ENCODE measurements at places on chromosomes 11 and 22. TPM values are rescaled to one million over a fixed set of nuclear protein-coding genes. Genes with fewer than 3 reads are reported as not detected.
A peak's percentile ranks its signal among the peaks of the same experiment; 100 is the strongest.

- DNase-seq: peak; percentile 78
- H3K36me3 ChIP-seq: no peaks in the 10 kb centered on the region
- peaks cover 2% of the 10 kb centered on the region for H3K27me3 ChIP-seq
- no peak overlapping the region for H3K4me3 ChIP-seq
- peaks cover 29% of the 10 kb centered on the region for H3K4me1 ChIP-seq
- no peak overlapping the region for H3K27ac ChIP-seq
These were observed 11.7 kb upstream of the PATL1 start for GRCh38 chr11:59680287-59681154.

DNA sequence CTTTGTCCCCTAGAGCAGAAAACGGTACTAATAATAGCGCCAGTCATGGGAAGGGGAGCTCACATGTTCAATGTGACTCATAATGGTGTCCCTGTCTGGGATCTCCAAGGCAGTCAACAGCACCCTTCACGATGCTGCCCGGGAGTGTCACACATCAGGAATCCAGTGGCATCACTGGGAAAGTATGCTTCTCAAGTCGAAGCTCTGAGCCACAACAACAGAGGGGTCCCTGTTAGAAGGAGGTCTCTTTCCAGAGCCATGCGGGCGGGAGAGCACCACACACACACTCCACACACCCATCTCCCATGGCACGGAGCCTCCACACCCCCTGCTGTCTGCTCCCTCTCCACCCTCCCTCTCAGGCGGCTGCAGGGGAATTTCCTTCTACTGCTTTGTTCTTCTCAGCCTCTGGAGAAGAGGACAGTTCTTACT is 119.7 kb downstream of the ETS1 start:
- peak overlapping the region; percentile 98 for H3K27ac ChIP-seq
- DNase-seq: peak; percentile 99
- H3K27me3 ChIP-seq: peaks cover under 1% of the 10 kb centered on the region
- H3K36me3 ChIP-seq: peaks cover 57% of the 10 kb centered on the region

Gene UBQLN3
- not detected for total RNA-seq

Gene NAALAD2
- 0.20 TPM for total RNA-seq

DNA sequence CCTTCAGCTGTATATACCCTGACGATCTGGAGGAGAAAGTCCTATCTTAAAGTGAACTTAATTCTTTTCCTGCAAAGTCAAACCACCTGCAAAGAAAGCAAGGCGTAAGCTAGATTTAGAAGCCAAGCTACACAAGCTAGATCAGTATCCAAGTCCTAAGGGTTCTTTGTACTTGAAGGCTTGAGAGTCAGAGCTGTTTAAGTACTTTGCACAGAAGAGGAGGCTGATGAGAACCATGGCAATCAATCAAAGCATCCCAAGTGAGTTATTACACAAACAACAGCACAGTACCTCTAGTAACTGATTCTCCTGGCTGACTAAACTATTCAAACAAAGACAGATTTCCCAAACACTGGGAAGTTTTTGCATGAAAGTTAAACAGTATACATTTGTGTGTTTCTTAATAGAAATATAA is 1.9 kb downstream of the CDON start:
- no peak overlapping the region for H3K4me3 ChIP-seq
- H3K4me1 ChIP-seq: peaks cover 6% of the 10 kb centered on the region
- DNase-seq: no peak
- no peaks in the 10 kb centered on the region for H3K36me3 ChIP-seq
- no peak overlapping the region for H3K27ac ChIP-seq

DNA sequence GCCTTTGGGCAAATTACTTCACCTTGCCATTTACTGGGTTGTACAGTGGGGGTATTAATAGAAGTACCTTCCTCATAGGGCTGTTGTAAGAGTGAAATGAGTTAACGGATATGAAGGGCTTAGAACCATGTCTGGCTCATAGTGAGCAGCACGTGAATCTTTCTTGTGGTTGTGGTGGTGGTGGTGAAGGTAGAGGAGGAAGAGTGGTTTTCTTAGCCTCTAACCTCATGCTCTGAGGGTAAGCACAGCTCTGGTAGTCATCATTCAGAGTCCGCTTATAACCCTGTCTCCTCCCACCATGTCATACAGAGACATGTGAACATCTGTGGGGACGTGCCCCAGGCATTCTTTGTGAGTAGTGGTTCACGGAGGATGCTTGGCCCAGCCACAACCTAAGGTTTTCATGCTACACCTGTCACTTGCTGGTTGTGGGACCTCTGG is 43.6 kb downstream of the TEAD1 start:
- no peak overlapping the region for H3K27ac ChIP-seq
- peaks cover 96% of the 10 kb centered on the region for H3K4me1 ChIP-seq
- no peak overlapping the region for H3K4me3 ChIP-seq
- peaks cover 5% of the 10 kb centered on the region for H3K27me3 ChIP-seq

GRCh38 chr11:16923987-16924386 is 90.2 kb downstream of the PLEKHA7 start:
- no peak for DNase-seq
- no peak overlapping the region for H3K27ac ChIP-seq
- no peaks in the 10 kb centered on the region for H3K4me1 ChIP-seq
- peaks cover 35% of the 10 kb centered on the region for H3K27me3 ChIP-seq

GRCh38 chr11:128161436-128161835 is 425.9 kb downstream of the ETS1 start:
- peaks cover 7% of the 10 kb centered on the region for H3K4me1 ChIP-seq
- H3K27me3 ChIP-seq: no peaks in the 10 kb centered on the region
- H3K4me3 ChIP-seq: no peak overlapping the region
- H3K27ac ChIP-seq: no peak overlapping the region
- DNase-seq: no peak
- H3K36me3 ChIP-seq: no peaks in the 10 kb centered on the region

Gene LGALS12
- total RNA-seq: not detected

DNA sequence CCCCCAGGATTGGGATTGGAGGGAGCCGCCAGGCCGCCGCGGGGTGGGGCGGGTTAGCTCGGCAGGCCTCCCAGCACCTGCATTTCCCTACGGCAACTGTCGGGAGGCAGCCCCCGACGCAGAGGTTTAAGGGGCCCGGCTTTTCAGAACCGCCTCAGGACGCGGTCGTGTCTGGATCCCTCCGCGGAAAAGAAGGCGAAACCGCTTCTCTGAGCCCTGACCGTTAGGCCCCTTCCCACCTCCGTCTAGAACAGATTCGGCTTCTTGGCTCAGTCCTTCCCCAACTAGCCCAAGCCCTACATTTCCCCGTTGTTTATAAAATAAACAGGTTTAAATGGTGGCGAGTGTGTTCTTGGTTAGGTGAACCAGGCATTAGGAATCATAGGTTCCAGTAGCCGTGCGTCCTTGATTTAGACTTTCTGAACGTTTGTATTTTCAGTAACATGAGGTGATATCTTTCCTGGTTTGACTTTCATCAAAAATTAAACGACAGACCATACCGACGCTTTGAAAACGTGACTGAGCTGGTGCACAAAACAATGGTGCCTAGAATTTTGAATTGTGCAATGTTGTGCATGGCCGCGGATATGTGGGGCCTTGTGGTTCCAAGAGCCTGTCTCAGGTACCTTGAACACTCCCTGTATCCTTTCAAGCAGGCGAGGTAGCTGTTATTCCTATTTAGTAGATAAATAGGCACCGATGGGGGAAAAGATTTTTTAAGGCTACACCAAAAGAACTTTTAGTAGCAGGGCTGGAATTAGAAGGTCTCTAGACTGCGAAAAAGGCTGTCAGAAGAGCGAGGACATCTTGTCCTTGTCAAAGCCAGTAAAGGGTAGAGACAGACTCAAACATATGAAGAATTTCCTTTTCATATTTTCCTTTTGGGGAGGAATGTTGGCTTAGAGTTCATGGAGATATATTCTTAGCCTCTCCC is 1.2 kb upstream of the HSPA8 start:
- H3K27me3 ChIP-seq: peaks cover 37% of the 10 kb centered on the region
- H3K27ac ChIP-seq: peak overlapping the region; percentile 98
- peak; percentile 37 for DNase-seq
- H3K36me3 ChIP-seq: peaks cover 38% of the 10 kb centered on the region

DNA sequence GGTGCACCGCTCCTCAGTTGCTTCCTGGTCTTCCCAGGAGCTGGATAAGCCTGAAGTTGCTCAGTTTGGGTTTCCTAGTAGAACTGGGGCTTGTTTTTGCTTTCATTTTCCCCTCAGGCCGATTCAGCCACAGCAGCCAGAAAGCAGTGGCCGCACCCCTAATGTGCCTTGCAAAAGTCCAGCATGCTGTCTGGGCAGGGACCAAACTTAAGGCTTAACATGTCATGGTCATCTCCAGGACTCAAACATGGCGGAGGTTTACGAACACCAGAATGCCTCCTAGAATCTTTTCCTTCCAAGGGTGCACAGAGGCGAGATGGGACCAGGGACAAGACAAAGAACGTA is 2.5 kb downstream of the GNG3 start:
- H3K36me3 ChIP-seq: peaks cover 32% of the 10 kb centered on the region
- H3K27me3 ChIP-seq: peaks cover 5% of the 10 kb centered on the region
- peak overlapping the region; percentile 91 for H3K4me3 ChIP-seq
- H3K27ac ChIP-seq: peak overlapping the region; percentile 95
- peaks cover 43% of the 10 kb centered on the region for H3K4me1 ChIP-seq
- no peak for DNase-seq

Gene TTC28
- total RNA-seq: 16.9 TPM

Gene OR51B2
- not detected for total RNA-seq

DNA sequence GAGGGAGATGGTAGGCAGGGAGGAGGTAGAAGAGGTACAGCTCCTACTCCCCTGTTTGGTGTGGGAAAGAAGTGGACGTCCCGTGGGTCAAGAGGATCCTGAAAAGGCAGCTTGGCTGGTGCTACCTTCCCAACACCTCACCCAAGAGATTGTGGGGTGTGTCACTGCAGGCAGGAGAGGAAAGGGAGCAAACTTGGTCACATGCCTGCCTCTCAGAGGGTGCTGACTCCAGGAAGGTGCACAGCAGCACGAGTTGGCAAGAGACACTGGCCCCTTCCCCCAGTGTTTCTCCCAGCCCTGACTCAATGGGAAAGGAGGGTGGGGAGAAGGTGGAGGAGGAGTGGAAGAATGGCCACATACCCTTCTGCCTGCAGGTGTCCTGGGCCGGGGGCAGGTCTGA is 99.6 kb downstream of the CSNK2A3 start:
- peaks cover 37% of the 10 kb centered on the region for H3K27me3 ChIP-seq
- no peak overlapping the region for H3K4me3 ChIP-seq
- no peaks in the 10 kb centered on the region for H3K4me1 ChIP-seq
- H3K27ac ChIP-seq: no peak overlapping the region
- no peak for DNase-seq

GRCh38 chr11:10302744-10303557 is 1.9 kb upstream of the ADM start:
- peak overlapping the region; percentile 98 for H3K4me3 ChIP-seq
- H3K36me3 ChIP-seq: peaks cover 59% of the 10 kb centered on the region
- peaks cover 41% of the 10 kb centered on the region for H3K4me1 ChIP-seq
- H3K27me3 ChIP-seq: peaks cover 29% of the 10 kb centered on the region
- H3K27ac ChIP-seq: peak overlapping the region; percentile 99

DNA sequence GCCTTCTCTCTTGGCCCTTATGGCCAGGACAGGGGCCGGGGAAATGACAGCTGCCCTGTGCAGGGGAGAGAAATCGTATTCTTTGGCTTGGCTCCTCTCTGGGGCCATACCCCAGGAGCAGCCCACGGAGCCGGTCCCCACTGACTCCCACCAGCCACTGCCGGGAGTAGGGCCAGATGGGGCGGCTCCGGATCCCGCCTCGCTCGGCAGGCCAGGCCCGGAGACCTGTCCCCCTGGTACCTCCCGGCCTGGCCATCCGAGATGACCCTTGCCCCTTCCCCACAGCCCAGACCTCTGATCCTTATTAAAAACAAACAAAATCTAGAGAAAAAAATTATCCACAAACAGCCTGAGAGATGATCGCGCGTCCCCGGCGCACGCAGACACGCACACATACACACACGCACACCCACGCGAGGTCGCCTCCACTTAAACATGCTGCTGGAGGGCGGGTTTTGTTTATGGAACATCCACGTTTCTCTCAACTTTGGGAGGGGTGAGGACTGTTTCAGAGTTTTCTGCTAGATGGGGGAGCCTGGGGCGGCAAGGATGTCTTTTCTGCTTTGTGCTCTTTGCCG is 59.1 kb downstream of the IGLL1 start:
- H3K36me3 ChIP-seq: no peaks in the 10 kb centered on the region
- peak overlapping the region; percentile 78 for H3K4me3 ChIP-seq
- H3K27ac ChIP-seq: peak overlapping the region; percentile 98
- peaks cover 27% of the 10 kb centered on the region for H3K4me1 ChIP-seq
- no peaks in the 10 kb centered on the region for H3K27me3 ChIP-seq

DNA sequence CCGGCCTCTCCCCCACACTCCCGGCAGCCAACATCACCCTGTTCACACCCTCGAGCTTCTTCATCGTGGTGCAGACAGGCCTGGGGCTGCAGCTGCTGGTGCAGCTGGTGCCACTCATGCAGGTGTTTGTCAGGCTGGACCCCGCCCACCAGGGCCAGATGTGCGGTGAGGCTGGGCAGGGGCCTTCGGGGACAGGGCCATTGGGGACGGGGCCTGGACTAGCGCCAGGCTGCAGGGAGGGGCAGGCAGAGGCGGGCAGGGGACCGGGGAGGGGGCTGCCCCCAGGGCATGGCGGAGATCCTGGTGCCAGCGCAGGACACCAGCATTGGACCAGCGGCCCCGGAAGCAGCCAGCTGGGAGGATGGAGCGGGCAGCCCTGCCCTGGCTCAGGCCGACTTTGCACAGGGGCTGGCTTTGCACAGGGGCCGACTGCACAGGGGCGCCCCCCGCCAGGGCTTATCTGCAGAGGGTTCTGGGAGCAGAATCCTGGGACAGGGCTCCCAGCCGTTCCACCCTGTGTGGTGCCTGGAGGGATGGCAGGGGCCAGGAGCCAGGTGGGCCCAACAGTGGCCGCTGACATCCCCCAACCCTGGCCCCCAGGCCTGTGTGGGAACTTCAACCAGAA is 8.6 kb downstream of the MUC5B start:
- no peaks in the 10 kb centered on the region for H3K4me1 ChIP-seq
- no peaks in the 10 kb centered on the region for H3K27me3 ChIP-seq
- no peaks in the 10 kb centered on the region for H3K36me3 ChIP-seq
- DNase-seq: no peak

DNA sequence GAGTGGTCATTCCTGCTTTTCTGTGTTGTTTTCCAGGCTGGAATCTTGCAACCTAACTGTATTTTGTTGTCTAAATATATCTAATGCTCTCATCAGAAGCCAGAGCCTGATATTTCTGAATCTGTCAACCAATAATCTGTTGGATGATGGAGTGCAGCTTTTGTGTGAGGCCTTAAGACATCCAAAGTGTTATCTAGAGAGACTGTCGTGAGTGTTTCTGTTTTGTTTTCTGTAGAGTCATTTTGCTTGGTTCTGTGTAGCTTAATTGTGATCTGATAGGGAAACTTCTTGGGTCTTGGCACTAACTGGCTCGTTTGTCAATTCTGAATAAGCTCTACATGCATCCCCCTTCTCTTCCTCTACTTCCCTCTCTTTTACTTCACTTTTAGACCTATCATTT is 31.2 kb upstream of the RBMXL2 start:
- no peak overlapping the region for H3K27ac ChIP-seq
- no peaks in the 10 kb centered on the region for H3K4me1 ChIP-seq
- no peak for DNase-seq
- no peaks in the 10 kb centered on the region for H3K36me3 ChIP-seq
- no peak overlapping the region for H3K4me3 ChIP-seq

All from HFFc6 (cell line).